Airway epithelial cell (primary cell): ENCODE measurements at places on chromosomes 13 and 19. TPM values are rescaled to one million over a fixed set of nuclear protein-coding genes. Genes with fewer than 3 reads are reported as not detected.

AP3D1 gene
- total RNA-seq = 81.8 and 94.4 TPM in 2 replicates

A1BG gene
- total RNA-seq = 10.2 and 28.2 TPM in 2 replicates

TNFSF11 gene
- 0.71 and 1.2 TPM in 2 replicates for total RNA-seq

LRRC25 gene
- not detected in 2 replicates for total RNA-seq

HSPBP1 gene
- 61.6 and 84.8 TPM in 2 replicates for total RNA-seq

AXL gene
- total RNA-seq = 73.9 and 87.1 TPM in 2 replicates

BEST2 gene
- not detected in 2 replicates for total RNA-seq

SOX1 gene
- total RNA-seq = not detected in 2 replicates

JOSD2 gene
- total RNA-seq = 30.2 and 39.1 TPM in 2 replicates

PSG4 gene
- not detected in 2 replicates for total RNA-seq

CLEC17A gene
- not detected in 2 replicates for total RNA-seq

IGFL3 gene
- total RNA-seq = 0.88 and 2.3 TPM in 2 replicates

ZNF527 gene
- total RNA-seq = 1.7 and 3.0 TPM in 2 replicates

RELB gene
- total RNA-seq = 4.8 and 8.2 TPM in 2 replicates

CATSPERD gene
- not detected in 2 replicates for total RNA-seq

HRC gene
- total RNA-seq = not detected in 2 replicates
